ENCODE measurements at places on chromosomes 3 and 15.

GRCh38 chr3:188326968-188327367 is 173.0 kb downstream of the LPP start:
- no peak for ATAC-seq

DNA sequence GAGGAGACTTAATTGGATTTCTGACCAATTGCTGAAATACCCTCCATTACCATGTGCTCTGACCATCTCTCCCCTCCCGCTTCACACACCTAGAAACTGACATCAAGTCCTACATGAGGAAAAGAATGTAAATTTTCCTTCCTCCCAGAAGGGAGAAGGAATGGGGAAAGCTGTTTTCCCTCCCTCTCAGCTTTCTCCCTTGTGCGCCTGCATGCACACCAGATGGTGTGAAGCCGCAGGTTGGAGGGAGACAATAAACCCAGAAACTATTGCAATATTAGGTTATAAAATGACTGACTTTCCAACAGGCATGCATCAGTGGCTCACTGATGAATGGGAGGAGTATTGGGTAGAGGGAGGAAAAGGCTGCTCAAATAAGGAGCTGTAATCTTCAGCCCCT is 50.9 kb downstream of the MB21D2 start:
- ATAC-seq, result no peak

- peak; percentile 86 for ATAC-seq
Observed at GRCh38 chr15:59140422-59141226, 35.7 kb downstream of the CCNB2 start.

DNA sequence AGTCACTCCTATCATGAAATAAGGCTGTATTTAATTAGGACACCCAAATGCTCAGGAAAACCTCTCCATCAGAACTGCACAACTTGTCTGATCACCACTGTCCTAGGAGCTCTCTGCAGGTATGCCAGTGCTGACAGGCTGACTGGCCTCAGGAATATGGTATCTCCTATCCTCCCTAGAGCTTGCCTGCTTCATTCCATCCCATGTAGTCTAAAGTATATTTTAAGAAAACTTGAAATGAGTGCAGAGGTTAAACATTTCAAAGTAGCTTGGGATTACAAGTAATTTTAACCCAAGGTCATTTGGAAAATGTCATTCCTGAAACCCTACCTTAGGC is 23.7 kb downstream of the FILIP1L start:
- no peak for ATAC-seq

DNA sequence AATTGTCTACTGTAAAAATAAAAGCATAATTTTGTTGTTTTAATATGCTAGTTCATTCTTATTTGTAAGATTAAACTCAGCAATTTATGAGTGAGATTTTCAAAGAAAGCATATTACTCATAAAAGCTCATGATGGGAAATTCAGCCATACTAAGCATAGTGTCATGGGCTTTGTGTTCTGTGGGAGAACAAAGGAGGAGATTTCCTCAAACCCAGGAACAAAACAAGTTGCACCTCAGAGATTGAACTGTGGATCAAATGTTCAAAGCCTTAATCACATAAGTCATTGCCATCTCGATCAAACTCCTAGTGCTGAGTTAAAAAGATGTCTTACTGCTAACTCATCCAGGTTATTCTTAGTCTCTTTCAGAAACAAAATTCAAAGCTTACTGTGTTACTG is 85.6 kb upstream of the PDZRN3 start:
- peak; percentile 94 for ATAC-seq

GRCh38 chr3:169327546-169328356 is 335.8 kb downstream of the MECOM start:
- peak; percentile 90 for ATAC-seq

DNA sequence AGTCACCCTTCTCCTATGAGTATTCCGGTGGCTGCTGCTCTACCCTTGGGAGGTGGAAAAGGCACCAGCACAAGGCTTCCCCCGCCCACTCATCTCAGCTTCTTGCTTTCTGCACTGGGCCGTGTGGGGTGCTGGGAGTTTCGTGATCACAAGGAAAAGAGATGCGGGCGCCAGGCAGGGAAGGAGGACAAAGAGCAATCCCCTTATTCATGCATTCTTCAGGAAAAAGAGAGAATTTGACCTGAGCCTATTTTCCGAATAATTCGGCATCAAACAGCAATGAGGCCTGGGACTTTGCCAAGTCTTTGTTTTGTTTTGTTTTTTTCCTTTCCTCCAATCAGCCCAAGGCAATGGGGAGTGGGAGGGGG is 102.2 kb upstream of the LPP start:
- no peak for ATAC-seq

- peak; percentile 60 for ATAC-seq
Observed at GRCh38 chr3:123805504-123805903, 78.6 kb downstream of the MYLK start.

- ATAC-seq, result no peak
Observed at GRCh38 chr3:44562147-44562546, 7.2 kb downstream of the ZKSCAN7 start.

DNA sequence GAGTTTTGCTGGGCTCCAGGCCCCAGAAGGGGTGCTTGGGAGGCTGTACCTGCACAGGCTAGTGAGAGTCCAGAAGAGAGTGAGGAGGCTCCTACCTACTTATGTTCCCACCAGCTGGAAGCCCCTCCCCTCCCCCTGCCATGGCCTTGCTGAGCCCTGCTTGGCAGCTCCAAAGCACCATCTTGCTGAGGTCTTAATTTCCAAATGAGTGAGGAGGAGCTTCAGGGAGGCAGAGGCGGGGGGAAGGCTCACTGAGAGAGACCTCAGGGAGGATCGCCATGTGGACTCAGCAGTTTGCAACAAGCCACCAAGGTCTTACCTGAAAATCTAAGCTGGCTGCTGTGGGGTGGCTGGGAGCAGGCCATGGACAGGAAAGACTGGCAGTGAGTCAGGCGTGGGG is 8.7 kb upstream of the CACNA2D2 start:
- ATAC-seq, result no peak

- no peak for ATAC-seq
Observed at GRCh38 chr3:32239307-32240158, 1.1 kb downstream of the CMTM8 start.

All from esophagus mucosa (tissue), 1 donor.